Kidney (tissue), 22 donors: ENCODE measurements at places on chromosomes 1 and 21. TPM values are rescaled to one million over a fixed set of nuclear protein-coding genes. Genes with fewer than 3 reads are reported as not detected.
A peak's percentile ranks its signal among the peaks of the same experiment; 100 is the strongest.

DNA sequence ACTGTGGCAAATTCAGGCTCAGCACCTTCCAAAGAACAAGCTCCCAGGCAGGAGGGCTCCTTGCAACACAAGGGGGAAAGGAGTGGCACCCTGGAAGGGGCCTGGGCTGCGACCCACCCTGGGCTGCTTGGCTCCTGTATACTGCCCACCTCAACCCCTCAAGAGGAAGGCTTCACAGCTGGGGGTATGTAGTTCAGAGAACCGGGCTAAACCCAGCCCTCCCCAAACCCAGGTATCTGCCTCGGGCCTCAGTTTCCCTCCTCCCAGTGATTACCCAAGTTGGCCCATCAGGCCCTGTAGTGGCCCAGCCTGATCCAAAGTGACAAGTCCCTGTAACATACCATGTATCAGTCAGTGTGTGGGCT, 7.5 kb downstream of the TENT5B start:
- no peak for DNase-seq

The AXDND1 gene
- 0.57 TPM for total RNA-seq

GRCh38 chr1:76170513-76170912, 96.0 kb downstream of the ST6GALNAC3 start:
- no peak for DNase-seq

GRCh38 chr21:20260124-20260523, 738.1 kb upstream of the NCAM2 start:
- no peak for DNase-seq

The PALMD gene
- total RNA-seq: 25.2 TPM

The NBPF20 gene
- total RNA-seq: 3.8 TPM

DNA sequence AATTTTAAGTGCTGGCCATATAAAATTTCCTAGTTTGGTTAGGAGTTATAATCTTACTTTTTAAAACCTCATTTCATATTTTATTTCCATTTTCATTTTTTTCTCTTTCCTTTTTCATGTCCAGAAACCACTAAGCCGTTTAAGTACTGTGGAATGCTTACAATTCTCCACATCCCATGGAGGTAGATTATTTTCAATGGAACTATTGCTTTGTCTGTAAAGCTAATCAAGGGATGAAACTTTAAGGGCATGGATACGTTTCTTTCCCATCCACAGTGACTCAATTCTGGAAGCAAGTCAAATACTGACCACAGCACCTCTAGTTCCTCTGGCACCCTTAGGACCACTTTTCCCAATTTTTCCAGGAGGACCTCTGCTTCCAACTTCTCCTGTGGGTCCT, 139.1 kb upstream of the ZNHIT6 start:
- no peak for DNase-seq

- DNase-seq: no peak
These were observed 305.7 kb upstream of the SNX7 start for GRCh38 chr1:98355656-98356383.

GRCh38 chr1:67745875-67746698, 61.1 kb downstream of the GADD45A start:
- DNase-seq: peak; percentile 36

The TMEM51 gene
- total RNA-seq: 48.4 TPM

DNA sequence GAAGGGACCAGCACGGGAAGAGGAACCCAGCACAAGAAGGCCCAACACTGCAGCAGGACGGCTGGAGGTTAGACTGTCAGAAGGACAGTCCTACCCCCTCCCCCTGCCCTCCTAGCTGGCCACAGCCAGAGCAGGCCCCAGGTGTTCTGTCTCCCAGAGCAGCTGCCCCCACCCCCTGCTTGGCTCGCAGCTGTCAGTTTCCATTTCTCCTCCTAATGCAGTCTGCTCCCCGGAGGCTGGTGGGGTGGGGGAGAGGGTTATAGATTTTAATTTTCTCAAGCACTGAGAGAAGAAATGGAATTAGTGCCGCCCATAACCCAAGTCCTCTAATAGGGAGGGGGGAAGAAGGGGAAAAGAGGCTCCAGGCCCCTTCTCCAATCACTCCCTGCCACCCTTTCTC, 13.0 kb upstream of the PEAR1 start:
- DNase-seq: no peak

The IVL gene
- not detected for total RNA-seq

GRCh38 chr1:184889902-184890301, 84.4 kb downstream of the NIBAN1 start:
- DNase-seq: no peak

DNA sequence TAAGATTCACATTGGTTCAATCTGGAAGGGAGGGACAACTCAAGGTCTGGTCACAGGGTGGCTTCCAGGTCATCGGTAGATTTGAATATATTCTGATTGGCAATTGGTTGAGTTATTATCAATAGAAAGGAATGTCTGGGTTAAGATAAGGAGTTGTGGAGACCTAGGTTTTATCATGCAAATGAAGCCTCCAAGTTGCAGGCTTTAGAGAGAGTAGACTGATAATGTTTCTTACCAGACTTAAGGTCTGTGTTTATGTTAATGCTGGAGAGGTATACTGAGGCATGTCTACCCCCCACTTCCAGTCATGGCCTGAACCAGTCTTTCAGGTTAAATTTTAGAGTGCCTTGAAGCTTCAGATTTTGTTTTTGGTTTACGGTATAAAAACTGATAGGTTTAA, 29.7 kb downstream of the USP25 start:
- DNase-seq: no peak

GRCh38 chr1:213440766-213441165, 389.7 kb downstream of the RPS6KC1 start:
- no peak for DNase-seq

The MATN1 gene
- 0.13 TPM for total RNA-seq

The ZRANB2 gene
- total RNA-seq: 78.8 TPM

GRCh38 chr1:70331962-70332361, 22.6 kb downstream of the ANKRD13C start:
- no peak for DNase-seq

- DNase-seq: no peak
These were observed 36.1 kb downstream of the DNTTIP2 start for GRCh38 chr1:93842750-93843500.

DNA sequence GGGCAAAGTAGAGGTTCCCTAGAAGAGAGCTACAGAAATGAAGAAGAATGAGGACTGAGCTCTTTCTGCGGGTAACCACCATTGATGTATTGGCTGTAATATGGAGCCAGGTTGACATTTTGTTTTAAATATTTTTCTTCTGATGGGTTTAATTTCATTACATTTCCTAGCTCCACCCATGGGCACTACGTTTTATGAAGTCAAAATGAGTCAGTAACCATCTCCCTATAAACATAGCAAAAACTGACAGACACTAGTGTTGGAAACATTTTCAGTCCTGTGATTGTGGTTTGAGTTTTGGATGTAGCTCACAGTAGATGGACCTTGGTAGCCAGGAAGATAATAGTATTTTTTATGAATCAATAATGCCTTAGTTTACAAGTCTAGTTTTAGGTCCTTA, 470.4 kb upstream of the B3GALT2 start:
- DNase-seq: no peak

DNA sequence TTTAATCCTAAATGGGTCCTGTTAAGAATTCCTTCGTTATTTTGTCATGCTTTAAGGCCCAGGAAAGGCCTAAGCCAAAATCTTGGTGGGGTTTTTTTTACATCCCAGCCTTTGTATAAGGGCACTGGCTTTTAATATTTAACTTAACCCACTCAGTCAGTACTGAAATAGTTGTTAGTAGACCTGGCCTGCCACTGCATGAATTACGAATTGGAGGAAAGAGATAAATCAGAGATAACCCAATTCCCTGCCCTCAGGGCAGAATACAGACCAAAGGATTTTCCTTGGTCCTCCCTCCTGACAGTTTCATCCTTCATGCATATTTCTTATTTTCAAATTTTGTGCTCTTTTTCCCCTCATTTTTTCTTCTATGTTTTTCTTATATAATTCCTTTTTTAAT, 193.0 kb downstream of the FASLG start:
- DNase-seq: peak; percentile 33

DNA sequence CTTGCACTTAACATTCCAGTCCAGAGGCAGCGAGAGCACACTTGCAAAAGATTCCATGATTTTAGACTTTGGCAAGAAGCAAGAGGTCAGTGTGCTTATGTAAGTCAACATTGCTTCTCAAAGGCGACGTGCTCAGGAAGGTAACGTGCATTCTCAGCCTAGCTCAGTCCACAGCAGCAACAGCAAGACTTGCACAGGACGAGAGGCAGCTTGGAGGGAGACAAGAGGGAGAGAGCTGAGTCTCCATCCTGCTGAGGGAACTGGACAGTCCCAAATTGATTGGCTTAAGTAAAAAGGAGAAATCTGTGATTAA, 56.5 kb downstream of the PTP4A2 start:
- DNase-seq: no peak

DNA sequence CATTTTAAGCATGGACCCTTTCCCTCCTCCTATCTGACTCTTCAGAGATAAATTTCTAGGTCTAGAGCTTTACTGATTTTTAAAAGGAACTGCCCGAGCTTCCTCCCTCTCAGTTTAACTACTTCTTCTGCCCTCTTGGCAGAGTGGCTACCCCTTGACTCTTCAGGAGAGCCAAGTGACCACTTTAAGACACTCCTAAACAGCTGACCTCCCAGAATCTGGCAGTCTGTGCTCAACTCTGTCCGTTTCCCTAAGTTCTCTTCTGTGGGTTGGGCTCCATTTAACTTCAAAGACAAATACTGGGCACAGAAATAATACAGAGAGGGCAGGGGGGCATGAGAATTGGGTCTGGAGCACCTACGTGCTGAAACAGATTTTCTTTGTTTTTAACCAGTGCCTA, 196.3 kb upstream of the FOXD3 start:
- no peak for DNase-seq

DNA sequence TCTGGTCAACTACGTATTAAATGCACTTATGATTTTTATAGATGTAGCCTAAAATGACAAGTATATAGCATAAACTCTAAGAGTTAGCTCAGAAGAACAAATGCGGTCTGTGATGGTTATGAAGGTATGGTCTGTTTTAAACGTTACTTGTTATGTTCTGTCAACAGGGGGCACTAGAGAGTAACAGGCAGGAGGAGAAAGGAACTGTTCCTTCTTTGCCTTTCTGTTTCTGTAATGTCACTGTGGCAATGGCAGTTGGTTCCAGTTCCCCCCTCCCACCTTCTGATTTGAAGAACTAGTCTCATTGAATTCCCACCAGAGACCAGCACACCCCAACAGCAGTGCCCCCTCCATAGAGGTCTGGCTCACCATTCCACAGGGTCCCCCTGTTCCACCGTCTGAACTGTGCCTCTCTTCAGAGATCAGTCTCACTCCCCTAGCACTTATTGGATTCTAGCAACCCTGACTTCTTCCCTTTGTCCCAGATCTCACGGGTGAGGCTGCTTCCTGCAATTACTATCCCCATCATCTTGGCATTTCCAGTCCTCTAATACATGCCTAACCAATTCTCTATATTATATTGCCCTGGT, 14.0 kb downstream of the KRTAP24-1 start:
- DNase-seq: no peak

The SPATA6 gene
- 32.5 TPM for total RNA-seq
